ENCODE measurements at places on chromosomes 13 and 19.

- DNase-seq = no peak
Observed at GRCh38 chr13:59444210-59444857, 719.4 kb downstream of the DIAPH3 start.

DNA sequence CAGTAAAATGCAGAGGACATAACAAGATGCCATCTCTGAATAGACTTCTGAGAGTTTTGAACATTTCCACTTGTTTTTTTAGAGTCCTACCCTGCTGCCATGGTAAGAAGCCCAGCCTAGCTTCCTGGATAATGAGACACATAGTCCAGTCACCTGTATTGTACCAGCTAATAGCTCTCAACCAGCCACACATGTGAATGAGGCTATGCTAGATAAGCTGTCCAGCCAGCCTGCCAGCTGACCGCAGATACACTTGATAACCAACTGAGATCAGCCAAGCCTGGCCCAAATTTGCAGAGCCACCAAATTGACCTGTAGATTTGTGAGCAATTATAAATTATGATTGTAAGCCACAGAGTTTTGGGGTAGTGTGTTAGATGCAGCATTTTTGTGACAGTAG is 10.7 kb downstream of the RFXAP start:
- no peak for DNase-seq

- no peak for DNase-seq
Observed at GRCh38 chr13:77719128-77719527, 21.6 kb downstream of the SLAIN1 start.

GRCh38 chr19:582497-583197 is 7.0 kb upstream of the HCN2 start:
- DNase-seq = no peak

DNA sequence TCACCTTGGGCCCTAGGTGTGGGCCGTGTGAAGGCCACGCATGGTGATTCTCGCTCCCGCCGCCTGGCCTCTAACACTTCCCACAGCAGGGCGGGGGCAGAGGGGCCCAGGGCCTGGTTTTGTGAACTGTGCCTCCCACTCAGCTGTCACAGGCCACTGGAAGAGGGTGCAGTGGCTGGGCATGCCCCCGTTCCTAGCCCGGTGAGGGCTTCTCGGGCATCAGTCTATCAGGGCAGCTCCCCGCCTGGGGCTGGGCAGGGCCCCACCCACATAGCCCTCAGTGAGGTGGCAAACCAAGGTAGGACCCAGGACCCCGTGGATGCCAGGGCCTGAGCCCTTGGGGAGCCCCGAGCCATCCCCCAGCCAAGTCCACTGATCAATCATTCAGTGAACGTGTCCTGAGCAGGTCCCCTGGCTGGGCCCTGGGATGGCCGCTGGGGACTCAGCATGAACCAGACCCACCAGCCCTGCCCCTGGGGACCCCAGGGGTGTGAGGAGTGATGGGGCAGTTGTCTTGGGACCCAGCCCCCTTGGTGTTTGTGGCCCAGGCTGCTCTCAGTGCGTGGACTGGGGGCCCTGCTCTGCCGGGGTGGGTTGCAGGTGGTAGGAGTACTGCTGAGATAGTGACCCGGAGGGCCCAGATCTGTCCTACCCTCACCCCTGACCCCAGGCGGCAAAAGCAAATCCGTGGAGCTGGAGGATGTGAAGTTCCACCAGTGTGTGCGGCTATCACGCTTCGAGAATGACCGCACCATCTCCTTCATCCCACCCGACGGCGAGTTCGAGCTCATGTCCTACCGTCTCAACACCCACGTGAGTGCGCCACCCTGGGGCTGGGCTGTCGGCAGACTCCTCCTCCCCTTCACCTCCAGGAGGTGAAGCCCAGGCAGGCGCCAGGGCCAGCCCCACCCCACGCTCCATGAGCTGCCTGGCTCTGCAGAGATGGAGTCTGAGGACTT is 29.4 kb downstream of the AP1M1 start:
- no peak for DNase-seq

GRCh38 chr13:25821776-25822175 is 230.0 kb downstream of the SHISA2 start:
- DNase-seq = no peak

Data from NCI-H1436 treated with DMSO at 0.1 percent for 48 hours (cell line).